ENCODE measurements at places on chromosomes 3 and 15.

DNA sequence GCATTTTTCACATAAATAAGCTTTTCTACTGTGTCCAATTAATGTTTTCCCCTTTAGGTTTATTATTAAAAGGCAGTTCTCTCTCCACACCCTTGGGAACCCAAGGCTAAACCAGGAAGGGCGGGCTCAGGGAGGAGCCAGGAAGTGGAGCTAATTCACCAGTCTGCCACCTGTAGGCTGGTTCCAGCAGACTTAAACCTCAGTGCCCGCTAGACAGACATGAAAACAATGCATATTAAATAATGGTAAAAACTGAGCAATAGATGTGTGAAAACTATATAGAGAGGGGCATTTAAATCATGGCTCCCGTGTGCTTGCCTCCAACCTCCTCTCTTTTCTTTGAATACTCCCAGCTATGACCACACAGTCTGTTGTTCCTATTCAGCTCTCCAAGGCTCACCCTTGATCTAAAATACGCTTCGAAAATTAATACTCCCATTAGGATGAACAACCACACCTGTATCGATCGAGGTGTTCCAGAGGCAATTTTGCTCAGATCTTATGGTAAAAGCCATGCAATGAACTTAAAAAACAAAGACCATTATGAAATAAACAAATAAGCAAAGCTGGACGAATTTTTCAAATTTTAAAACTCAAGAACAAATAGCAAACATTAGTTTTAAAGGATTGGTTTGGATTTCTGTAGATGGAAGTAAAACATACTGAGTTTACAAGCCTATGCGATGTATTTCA, 253.3 kb downstream of the TJP1 start:
- peak; percentile 50 for DNase-seq

DNA sequence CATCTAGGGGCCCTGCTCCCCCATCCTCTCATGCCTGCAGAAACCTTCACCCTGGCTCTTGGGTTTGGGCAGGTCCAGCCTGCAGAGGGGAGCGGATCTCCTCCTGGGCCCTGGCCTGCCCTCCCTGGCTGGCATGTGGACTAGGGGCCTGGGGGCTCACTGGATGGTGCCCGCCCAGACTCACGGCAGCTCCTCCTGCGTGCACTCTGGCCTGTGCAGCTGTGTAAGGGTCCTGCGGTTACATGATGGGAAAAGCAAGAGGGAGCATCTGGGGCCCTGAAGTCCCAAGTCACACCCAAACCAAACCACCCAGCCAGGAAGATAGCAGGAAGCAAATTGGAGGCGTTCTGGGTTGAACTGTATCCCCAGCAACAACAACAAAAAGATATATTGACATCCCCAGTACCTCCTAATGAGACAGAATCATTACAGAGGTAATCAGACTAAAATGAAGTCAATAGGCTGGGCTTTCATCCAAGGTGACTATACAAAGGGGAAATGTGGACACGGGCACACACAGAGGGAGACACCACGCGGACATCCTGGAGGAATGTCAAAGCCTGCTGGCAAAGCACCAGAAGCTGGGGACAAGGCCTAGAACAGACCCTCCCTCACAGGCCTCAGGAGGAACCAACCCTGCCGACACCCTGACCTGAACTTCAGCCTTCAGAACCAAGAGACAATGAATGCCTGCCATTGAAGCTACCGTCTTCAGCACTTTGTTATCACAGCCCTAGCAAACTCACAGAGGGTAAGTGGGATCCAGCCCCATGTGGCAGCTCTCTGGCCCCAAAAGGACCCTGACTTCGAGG, 10.4 kb upstream of the CLK3 start:
- DNase-seq: no peak

GRCh38 chr3:172914854-172915253, 164.3 kb downstream of the ECT2 start:
- DNase-seq: no peak

DNA sequence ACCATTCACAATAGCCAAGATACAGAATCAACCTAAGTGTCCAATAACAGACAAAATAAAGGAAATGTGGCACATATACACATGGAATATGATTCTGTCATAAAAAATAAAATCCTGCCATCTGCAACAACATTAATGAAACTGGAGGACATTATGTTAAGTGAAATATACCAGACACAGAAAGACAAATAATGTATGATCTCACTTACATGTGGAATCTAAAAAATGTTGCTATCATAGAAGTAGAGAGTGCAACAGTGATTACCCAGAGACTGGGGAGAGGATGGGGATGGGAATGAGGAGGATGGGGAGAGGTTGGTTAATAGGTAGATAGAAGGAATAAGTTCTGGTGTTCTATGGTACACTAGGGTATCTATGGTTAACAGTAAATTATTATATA, 28.7 kb downstream of the MRPL3 start:
- DNase-seq: no peak

DNA sequence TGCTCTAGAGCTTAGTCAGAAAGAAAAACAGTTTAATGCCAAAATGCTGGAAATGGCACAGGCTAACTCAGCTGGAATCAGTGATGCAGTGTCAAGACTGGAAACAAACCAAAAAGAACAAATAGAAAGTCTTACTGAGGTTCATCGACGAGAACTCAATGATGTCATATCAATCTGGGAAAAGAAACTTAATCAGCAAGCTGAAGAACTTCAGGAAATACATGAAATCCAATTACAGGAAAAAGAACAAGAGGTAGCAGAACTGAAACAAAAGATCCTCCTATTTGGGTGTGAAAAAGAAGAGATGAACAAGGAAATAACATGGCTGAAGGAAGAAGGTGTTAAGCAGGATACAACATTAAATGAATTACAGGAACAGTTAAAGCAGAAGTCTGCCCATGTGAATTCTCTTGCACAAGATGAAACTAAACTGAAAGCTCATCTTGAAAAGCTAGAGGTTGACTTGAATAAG, 150.5 kb upstream of the LRRFIP2 start:
- DNase-seq: no peak

DNA sequence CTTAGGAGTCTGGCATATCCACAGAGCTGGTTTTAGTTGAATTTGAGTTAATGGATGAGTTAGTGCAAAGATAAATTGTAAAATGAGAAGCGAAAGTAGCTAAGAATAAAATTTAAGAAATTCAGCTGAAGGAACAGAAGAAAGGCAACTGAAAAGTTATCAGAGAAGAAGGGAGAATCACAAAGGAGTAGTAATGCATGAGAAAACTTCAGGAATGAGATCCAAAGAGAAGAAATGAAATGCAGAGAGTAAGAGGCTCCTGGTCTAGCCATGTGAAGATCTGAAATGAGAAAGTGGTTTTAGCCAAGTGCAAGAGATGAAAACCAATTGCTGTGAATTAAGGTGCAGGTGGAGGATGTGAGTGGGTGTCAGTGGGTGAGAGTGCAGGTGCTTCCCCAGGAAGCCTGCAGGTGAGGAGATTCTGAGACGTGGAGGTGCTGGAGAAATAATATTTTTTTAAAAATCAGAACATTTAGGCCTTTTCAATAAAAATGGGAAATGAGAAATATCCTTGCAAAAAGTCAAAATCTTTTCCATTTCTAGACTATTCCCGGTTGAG, 18.5 kb downstream of the KBTBD8 start:
- DNase-seq: no peak

- DNase-seq: no peak
Observed at GRCh38 chr3:96266395-96267190, 547.8 kb upstream of the EPHA6 start.

DNA sequence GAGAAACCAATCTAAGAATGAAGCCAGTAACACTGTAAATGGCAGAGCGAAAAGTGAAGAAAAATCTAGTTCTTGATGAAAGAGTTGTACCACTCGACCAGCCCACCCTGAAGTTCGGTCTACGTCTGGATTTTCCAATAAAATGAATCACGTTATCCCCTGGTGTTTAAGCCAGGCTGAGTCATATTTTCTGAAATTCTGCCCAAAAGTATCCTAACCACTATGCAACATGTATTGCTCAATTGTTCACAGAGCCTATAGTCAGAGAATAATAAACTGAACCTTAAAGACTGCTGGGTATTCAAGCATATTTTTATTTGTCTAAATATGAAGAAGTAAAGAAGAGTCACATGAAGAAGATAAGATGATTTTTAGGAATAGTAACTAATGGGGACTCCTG, 245.7 kb downstream of the FGF12 start:
- DNase-seq: peak; percentile 61

GRCh38 chr3:63864008-63864964, 619 bp downstream of the ATXN7 start:
- peak; percentile 68 for DNase-seq

- no peak for DNase-seq
Observed at GRCh38 chr3:22977042-22977441, 226.1 kb upstream of the UBE2E2 start.
